Psoas muscle (tissue), 8 donors: ENCODE measurements at places on chromosomes 2 and 18. TPM values are rescaled to one million over a fixed set of nuclear protein-coding genes. Genes with fewer than 3 reads are reported as not detected.

Gene SPATA3
- not detected for total RNA-seq

Gene SATB2
- total RNA-seq, result 1.9 TPM

- DNase-seq, result no peak
- H3K27me3 ChIP-seq, result no peaks in the 10 kb centered on the region
- no peak overlapping the region for H3K4me3 ChIP-seq
- no peaks in the 10 kb centered on the region for H3K4me1 ChIP-seq
- H3K27ac ChIP-seq, result no peak overlapping the region
These were observed 104.6 kb upstream of the COL3A1 start for GRCh38 chr2:188869550-188869949.

DNA sequence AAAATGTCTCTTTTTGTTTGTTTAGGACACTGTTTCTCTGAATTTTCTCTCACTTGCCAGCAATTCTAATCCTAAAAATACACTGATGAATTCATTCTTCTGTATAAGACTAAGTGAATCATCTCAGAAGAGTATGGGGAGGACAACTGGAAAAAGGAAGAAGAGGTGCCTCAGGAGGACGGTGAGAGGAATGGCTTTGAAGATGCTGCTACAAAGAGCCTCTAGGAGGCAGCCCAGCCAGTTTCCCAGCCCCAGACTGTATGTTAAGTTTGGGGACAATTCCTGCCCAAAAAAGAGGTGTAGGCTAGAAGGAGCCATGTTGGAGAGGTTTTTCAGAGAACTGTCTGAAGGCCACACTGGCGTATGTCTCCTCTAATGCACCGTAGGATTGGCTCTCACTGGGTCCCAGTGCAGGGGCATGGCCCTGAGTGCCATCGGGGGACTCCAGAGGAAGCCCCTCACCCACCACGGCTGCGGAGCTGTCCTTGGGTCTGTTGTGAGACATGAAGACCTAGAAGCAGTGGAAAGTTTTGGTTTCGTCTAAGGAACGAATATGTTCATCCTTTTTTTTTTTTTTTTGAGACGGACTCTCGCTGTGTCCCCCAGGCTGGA is 3.1 kb upstream of the SDC1 start:
- H3K4me1 ChIP-seq, result peaks cover 5% of the 10 kb centered on the region
- no peaks in the 10 kb centered on the region for H3K27me3 ChIP-seq
- H3K4me3 ChIP-seq, result no peak overlapping the region
- H3K36me3 ChIP-seq, result no peaks in the 10 kb centered on the region
- no peak for DNase-seq

DNA sequence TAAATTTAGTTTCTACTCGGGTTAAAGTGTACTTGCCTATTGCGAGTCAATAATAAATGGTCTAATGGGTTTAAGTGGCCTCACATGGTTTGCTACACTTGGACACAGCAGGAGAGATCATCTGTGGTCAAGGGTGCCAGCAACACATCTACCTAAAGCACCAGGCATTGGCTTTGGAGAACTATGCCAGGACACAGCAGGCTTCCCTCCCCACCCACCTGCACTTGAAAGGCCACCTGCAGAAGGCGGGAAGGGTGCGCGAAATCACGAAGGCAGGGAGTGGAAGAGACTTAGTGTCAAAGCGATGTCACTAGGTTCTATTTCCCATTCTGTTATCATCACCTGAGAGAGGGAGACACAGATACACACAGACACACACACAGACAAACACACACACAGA is 44.5 kb downstream of the MYT1L start:
- H3K4me3 ChIP-seq, result no peak overlapping the region
- H3K36me3 ChIP-seq, result no peaks in the 10 kb centered on the region
- H3K27me3 ChIP-seq, result no peaks in the 10 kb centered on the region
- H3K4me1 ChIP-seq, result no peaks in the 10 kb centered on the region
- no peak for DNase-seq
- no peak overlapping the region for H3K27ac ChIP-seq

DNA sequence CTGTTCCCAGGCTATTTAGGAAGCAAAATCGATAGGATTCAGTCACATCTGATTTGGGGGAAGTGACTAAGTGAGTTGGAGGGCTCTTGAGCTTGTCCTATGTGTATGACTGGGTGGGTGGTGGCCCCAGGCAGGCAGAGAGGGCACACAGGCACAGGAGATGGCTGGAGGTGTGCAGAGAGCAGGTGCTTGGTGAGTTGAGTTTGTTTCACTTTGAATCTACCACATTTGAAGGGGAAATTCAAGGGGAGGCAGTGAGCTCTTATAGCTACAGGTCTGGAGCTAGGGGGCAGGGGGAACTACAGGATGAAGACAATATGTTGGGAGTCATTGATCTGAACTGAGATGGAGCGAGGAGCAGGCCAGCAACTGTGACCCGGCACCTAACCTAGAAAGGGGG is 42.5 kb upstream of the TMEM200C start:
- no peak overlapping the region for H3K4me3 ChIP-seq
- H3K36me3 ChIP-seq, result no peaks in the 10 kb centered on the region
- H3K27ac ChIP-seq, result no peak overlapping the region
- no peak for DNase-seq
- H3K4me1 ChIP-seq, result no peaks in the 10 kb centered on the region

- no peak overlapping the region for H3K27ac ChIP-seq
- no peaks in the 10 kb centered on the region for H3K36me3 ChIP-seq
- no peak for DNase-seq
These were observed 3.2 kb downstream of the GALNT5 start for GRCh38 chr2:157260533-157261198.

DNA sequence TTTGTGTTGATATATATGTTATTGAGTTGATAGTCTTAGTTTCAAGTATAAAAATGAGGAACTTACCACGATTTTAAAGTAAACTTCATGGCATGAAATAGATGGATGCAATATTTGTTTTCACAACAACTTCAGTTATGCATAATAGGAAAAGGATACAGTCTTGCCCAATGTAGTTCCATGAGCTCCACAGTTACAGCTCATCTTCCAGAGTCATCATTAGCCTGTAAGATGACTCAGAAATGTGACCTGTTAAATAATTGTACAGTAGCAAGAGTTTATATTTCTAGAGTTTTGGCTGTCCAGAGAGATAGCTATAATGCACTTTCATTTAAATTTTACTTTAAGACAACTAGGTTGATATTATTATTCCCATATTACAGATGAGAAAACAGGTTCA is 80.9 kb upstream of the ARHGAP28 start:
- H3K36me3 ChIP-seq, result no peaks in the 10 kb centered on the region
- H3K27me3 ChIP-seq, result no peaks in the 10 kb centered on the region
- DNase-seq, result no peak
- no peak overlapping the region for H3K4me3 ChIP-seq
- H3K27ac ChIP-seq, result no peak overlapping the region
- H3K4me1 ChIP-seq, result no peaks in the 10 kb centered on the region
